ENCODE measurements at places on chromosomes 7 and 10.

GRCh38 chr7:158022601-158023000 lies 565.0 kb downstream of the PTPRN2 start:
- DNase-seq = no peak

GRCh38 chr7:151539088-151539671 lies 19.5 kb upstream of the RHEB start:
- DNase-seq = no peak

DNA sequence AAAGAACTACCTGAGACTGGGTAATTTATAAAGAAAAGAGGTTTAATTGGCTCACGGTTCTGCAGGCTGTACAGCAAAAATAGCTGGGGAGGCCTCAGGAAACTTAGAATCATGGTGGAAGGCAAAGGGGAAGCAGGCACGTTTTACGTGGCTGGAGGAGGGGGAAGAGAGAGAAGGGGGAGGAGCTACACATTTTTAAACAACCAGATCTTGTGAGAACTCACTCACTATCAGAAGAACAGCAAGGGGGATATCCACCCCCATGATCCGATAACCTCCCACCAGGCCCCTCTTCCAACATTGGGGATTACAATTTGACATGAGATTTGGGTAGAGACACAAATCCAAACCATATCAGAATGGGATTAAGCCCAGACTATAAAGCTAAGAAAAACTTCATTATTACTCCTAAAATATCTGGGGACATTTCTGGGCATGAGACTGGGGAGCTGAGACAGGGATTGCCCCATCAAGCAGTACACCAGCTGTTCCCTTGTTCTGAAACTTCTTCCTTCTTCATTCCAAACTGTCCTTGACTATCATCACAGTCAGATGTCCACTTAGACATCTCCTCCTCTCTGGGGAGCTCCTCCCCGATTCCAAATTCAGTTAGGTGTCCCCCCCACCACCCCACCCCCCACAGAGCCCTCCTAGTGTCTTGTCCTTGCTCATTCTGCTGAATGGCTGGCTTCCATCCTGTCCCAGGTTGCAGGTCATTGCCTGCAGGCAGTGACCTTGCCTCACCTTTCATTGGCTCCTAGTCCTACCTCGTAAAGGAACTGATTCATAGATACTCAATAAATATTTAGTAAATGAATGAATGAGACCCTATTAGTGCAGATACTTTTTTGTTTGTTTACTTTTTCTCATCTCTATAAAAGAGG lies 132.6 kb downstream of the EVX1 start:
- DNase-seq = no peak

DNA sequence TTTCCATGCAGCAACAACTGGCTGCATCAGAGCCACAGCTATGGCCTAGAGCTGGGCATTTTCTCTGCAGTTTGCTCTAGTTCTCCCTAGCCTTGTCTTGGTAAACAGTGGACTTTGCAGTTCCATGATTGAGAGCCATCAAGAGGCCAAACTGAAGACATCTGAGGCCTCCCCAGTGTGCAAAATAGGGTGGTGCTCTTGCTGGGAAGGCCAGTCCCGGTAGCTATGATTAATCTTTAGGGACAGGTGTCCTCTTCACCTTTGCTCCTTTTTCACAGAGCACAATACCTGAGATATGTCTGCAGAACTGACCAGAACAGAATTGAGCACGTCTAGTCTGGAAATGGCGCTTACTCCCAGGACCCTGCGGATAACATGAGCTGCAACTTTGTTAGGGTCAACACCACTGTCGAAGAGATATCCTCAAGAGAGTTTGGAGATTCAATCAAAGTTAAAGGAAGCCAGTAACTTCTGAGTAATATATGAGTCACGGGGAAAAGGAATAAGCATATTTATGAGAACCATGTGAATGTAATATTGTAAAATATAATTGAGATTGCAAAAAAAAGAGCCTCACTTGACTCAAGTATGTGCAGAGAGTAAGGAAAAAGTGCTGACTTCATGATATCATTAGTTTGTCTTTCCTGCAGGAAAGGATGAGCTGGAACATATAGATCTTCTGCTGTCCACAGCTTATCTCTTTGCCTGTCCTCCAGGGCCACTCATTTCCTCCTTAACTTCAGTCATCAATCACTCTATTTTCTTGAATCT lies 76.7 kb downstream of the ANK3 start:
- no peak for DNase-seq

GRCh38 chr7:44116087-44116788 lies 7.1 kb downstream of the POLD2 start:
- no peak for DNase-seq

- DNase-seq = no peak
These were observed 132.9 kb downstream of the OAT start for GRCh38 chr10:124285587-124286527.

- DNase-seq = no peak
These were observed 1028.6 kb downstream of the CNTNAP2 start for GRCh38 chr7:147145194-147145593.

DNA sequence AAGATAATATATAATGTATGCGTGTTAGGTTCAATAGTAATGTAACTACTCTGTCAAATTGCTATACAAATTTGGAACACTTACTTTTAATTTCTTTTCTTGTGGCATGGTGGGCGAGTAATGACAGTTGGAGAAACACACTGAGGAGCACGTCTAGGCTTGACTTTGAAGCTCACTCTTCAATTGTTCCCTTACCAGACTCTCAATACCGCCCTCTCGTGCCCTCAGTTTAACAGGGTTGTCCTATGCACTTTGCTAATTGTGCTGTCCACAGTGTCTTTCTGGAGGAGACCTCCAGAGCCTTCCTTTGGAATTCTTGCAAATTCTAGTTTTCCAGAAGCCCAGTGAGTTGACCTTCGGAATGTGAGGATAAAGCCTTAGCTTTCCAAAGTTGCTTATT lies 107.2 kb upstream of the RELN start:
- DNase-seq = no peak

- no peak for DNase-seq
These were observed 823 bp downstream of the COPG2 start for GRCh38 chr7:130667593-130668257.

DNA sequence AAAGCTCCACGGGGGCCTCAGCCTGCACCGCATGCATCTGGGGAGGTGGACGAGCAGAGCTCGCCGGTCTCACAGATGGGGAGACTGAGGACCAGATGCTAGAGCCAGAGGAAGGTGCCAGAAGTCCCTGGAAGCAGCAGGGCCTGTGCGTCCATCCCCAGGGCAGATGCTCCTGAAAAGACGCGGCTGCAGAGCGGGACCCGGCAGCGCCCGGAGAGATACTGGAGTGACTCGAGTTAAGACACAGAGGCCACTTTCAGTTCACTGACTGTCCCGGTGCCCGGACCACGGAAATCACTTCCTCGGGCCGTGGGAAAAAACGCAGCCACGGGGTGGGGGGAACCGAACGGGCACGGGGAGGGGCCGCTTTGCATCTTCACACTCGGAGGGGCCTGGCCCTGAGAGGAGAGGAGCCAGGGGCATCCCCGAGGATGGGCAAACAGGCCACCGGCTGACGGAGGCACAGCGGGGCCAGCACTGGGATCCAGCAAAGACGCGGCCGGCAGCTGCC lies 85.4 kb downstream of the FOXL3 start:
- DNase-seq = no peak

DNA sequence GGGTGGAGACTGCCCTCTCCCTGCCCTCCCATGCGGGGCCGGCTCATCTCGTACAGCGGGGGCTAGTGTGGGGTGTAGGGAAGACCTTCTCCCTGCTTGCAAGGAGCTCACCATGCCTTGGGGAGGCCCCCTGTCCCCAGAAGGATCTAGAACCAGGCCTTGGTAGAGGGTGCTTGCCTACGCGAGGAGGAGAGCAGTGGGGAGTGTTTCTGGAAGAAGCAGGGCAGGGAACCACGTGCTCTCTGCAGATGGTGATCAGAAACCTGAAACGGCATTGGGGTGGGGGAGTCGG lies 2.7 kb downstream of the MAFK start:
- DNase-seq = no peak

DNA sequence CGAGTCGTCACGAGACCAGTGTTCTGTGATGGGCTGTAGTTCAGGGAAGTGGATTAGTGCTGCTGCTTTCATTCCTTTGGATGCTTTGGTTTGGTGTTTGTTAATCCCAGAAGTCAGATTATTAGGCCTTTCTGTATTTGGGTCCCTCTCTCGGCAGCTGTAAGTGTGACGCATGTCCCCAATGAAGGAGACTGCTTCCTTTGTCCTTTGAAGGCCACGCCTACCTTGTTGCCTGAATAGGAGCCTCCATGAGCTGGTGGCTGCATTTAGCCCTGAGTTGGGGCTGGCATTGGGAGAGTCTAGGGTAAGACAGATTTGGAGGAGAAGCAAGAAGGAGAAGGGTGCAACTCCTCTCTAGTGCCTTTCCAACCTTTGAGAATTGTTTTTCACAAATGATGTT lies 34.5 kb downstream of the DOCK1 start:
- no peak for DNase-seq

DNA sequence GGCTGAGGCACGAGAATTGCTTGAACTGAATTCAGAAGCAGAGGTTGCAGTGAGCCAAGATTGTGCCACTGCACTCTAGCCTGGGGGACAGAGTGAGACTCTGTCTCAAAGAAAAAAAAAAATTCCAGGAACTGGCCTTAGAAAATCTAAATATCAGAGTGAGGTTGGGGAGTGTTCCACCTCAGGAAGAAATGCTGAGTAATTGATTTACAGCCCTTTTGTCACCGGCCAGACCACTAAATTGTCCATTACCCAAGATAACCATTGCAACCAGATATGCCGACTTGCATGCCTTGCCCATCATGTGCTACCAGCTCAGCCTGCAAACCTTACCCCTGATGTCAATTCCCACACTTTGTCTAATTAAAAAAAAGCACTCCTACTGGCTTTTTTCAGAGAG lies 42.4 kb downstream of the CRCP start:
- no peak for DNase-seq

DNA sequence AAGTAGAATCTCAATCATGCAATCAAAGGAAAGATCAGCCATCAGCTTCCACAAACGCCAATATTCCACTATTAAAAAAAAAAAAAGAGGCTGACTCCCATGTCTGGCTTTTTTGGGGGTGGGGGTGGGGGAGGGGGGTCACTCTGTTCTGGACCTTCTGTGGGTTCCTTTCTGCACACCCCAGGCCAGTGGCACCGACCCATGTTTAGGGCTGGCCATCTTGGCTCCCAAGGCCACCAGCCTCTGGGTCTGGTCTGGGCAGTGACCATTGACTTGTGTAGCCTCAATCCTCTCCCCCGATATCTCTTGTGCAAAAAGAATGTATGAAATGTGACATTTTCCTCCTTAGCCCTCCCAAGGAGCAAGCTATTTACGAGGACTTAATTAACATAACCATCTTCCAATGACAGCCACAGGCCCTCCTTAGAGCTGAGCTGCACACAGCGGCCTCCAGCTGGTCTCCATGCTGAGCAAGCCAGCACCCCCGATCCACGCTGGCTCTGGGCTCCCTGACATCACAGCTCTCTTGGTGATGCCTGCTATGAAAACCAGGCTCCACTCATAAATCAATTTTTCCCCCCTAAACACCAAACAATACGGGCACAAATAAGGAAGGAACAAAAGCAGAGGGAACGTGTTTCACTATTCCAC lies 100.1 kb downstream of the ZRANB1 start:
- DNase-seq = no peak

DNA sequence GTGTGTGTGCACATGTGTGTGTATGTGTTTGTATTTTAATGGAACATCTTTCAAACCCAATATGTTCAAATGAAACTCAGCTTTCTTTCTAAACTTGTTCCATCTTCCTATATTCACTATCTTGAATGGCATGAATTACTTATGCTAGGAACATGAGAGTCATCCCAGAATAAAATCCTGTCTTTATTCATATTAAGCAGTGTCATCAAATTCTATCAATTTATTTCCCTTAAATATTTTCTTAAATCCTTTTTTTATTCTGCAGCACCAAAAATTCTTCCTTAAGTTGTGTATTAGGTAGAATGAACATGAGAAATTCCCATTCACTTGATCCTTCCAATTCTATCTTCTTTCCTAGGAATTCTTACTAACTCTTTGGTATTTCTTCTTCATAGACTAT lies 146.6 kb upstream of the PCDH15 start:
- no peak for DNase-seq

- DNase-seq = no peak
These were observed 31.2 kb upstream of the FFAR4 start for GRCh38 chr10:93535293-93535692.

DNA sequence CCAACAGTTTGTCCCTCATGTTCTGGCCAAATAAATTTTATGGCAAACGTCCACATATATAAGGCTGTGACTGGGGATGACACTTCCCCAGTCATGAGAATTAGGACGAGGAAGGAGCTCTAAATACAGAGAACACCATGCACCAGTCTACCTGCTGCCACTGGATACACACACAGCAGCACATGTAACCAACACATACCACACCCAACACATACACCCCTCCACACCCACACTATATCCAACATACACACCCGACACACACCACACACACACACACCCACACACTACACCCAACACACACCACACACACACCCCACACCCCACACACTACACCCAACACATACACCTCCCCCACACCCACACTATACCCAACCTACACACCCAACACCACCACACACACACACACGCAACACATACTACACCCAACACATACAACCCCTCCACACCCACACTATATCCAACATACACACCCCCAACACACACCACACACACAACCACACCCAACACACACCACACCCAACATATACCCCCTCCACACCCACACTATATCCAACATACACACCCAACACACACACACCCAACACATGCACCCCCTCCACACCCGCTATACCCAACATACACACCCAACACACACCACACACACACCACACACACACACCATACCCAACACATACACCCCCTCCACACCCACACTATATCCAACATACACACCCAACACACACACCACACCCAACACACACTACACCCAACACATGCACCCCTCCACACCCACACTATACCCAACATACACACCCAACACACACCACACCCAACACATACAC lies 74.1 kb downstream of the HIPK2 start:
- no peak for DNase-seq

- no peak for DNase-seq
These were observed 1.3 kb downstream of the CHST12 start for GRCh38 chr7:2404714-2405119.

DNA sequence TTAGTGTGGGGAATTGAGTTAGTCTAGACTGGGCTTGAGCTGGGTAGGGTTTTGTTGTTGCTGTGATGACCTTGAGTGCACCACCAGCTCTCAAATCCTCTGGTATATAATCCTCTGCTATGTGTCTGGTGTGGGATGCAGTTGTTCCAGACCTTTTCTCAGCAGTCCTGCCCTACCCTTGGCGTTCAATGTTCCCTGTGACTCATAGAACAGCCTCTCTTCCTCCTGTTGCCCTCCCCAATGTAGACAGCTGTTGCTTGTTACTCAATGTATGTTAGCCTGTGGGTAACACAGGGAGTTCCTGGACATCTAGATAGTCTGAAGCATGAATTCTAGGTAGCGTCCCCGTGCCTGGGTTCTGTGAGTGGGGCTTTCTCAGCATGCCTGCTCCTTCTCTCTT lies 19.8 kb downstream of the ACBD7 start:
- no peak for DNase-seq

GRCh38 chr10:126744571-126744970 lies 74.1 kb upstream of the C10orf90 start:
- DNase-seq = no peak

- no peak for DNase-seq
These were observed 28.7 kb downstream of the PUS7 start for GRCh38 chr7:105493196-105493922.
